ENCODE measurements at places on chromosomes 1 and 21. TPM values are rescaled to one million over a fixed set of nuclear protein-coding genes. Genes with fewer than 3 reads are reported as not detected.

The OSBPL9 gene
- polyA plus RNA-seq = 25.5 TPM

The DEDD gene
- 46.3 TPM for polyA plus RNA-seq

The FNDC10 gene
- polyA plus RNA-seq = 0.52 TPM

The KRTAP19-7 gene
- polyA plus RNA-seq = not detected

The KCNC4 gene
- 4.9 TPM for polyA plus RNA-seq

The ZNF648 gene
- not detected for polyA plus RNA-seq

The HORMAD1 gene
- polyA plus RNA-seq = 0.07 TPM

The CD101 gene
- 1.1 TPM for polyA plus RNA-seq

The CD52 gene
- polyA plus RNA-seq = 20.2 TPM

The PCSK9 gene
- polyA plus RNA-seq = not detected

The SAMD11 gene
- polyA plus RNA-seq = 7.9 TPM

The GRHL3 gene
- polyA plus RNA-seq = 0.18 TPM

The LAPTM5 gene
- polyA plus RNA-seq = 106 TPM

The CCDC28B gene
- 15.9 TPM for polyA plus RNA-seq

The CAMSAP2 gene
- polyA plus RNA-seq = 12.6 TPM

The TMED5 gene
- polyA plus RNA-seq = 46.4 TPM

The NDUFV3 gene
- polyA plus RNA-seq = 24.0 TPM

The GPA33 gene
- 0.34 TPM for polyA plus RNA-seq

The SEMA4A gene
- 2.1 TPM for polyA plus RNA-seq

The FMO2 gene
- 28.1 TPM for polyA plus RNA-seq

The NBPF10 gene
- polyA plus RNA-seq = 0.51 TPM

The ATP6V1G3 gene
- not detected for polyA plus RNA-seq

The KRTAP10-9 gene
- polyA plus RNA-seq = not detected

The C1orf115 gene
- 12.3 TPM for polyA plus RNA-seq

The PTAFR gene
- 6.6 TPM for polyA plus RNA-seq

The PKLR gene
- polyA plus RNA-seq = 0.02 TPM

The NR5A2 gene
- polyA plus RNA-seq = 3.6 TPM

The FCRL2 gene
- 0.25 TPM for polyA plus RNA-seq
